ENCODE measurements at places on chromosomes 12 and 14.
A peak's percentile ranks its signal among the peaks of the same experiment; 100 is the strongest.

- peak; percentile 75 for DNase-seq
Observed at GRCh38 chr12:88035271-88035906, 6.2 kb upstream of the C12orf50 start.

DNA sequence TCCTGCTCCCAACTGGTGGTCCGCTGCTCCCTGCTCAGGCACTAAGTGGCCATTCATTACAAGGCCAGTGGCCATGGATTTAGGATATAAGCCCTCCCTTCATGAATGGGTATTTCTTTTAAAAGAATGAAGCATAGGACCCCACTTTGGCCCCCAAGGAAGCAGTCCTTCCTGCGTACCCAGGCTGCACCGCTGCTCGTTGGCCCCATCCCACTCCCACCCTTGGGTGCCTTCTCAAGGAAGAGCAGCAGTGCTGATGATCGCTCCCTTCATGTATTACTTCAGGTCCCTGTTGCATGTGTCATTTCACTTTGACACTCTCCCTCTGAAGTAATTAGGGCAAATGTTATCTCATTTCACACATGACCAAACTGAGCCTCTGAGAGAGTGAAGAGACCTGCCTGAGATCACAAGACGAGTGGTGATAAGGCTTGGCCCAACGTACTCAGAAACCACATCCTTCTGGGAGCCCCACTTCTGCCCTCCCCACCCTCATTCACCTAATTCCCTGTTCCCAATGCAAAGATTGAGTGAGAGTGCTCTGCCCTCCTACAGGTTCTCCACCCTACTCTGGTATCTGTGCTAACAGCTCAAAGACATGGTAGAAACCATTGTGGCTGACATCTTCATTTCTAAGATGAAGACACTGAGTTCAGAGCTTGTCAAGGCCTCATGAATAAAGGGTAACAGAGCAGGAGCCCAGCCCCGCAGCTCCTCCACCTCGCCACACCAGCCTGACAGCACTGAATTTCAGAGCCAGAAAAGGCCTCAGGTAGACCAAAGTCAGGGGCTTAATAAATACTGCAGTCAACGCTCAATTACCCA lies 10.3 kb upstream of the KRT2 start:
- DNase-seq, result no peak

DNA sequence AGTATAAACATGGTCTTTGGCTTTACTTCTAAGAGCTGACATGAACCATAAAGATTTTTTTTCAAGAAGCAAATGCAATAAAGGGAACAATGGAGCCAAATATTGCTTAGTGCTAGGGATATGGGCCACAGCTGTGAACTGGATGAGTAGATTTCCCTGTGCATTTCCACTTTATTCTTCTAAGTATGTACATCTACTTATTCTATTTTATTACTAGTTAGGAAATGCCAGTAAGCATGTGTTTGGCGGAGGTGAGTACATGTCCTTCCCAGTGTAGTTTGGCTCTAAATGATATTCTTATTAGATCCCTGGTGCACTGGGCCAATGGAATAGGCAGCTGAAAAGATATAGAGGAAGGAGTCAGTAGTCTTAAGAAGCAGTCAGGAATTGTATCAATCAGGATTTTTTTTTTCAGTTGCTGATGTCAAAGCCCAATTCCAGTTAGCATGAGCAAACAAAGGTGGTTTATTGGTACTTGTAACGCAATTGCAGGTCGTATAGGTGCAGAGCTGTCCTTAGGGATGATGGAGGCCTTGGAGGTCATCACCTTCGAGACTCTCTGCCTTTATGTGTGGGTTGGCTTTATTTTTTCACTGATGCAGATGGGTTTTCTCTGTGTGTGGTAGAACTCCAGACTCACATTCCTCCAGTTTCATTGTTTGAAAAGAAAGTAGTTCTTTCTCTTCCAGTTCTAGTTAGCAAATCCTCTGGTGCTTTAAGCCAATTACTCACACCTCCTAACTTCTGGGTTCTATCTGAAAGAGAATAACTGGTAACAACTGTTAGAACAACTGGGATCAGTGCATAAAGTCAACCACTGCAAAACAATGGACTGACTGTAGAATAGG lies 139.0 kb upstream of the LRIG3 start:
- no peak for DNase-seq

DNA sequence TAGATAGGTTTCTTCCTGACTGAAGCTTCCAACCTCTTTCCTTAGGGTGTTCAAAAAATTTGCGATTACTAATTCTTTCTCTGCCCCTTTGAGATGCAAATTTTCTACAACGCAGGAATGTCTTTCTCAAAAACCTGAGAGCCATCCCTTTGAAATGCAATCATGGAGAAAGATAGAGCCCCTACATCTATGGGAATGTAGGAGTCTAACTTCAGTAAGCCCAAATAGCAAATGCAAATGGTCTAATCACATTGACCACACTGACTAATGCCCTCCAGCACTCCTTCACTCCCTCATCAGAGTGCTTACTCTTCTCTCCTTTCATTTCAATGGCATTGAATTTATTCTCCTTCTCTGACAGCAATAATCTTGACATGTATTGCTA lies 107.1 kb downstream of the SLC6A15 start:
- DNase-seq, result no peak

DNA sequence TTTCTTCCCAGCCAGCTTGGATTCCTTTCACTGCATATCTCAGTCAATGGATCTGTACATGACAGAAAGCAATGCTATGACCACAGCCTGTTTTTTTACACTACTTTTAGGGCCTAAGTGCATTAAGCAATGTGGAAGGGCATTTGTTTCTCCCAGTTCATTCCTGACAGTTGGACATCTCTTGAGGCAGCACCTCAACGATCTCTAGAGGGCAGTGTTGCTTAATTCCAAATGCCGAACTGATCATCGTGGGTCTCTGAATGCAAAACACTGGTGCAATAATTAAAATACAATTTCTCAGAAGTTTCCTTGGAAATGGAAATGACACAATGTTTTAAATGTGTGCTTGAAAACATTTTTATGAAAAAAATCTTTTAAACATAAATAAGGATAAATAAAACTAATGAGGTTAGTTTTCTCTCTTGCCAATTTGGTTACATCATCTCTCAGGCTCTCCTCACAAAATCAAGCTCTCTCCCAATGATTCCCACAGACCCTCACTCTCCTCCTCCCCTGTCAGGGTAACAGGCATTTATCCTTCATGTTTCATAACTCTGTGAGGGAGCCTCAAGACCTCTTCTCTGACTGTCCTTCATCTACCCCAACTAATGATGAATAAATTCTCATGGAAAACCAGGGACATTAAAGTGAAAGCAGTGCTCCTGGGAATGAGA lies 192.4 kb upstream of the SLC16A7 start:
- no peak for DNase-seq

GRCh38 chr14:81062816-81063215 lies 107.4 kb downstream of the TSHR start:
- no peak for DNase-seq

GRCh38 chr12:48969160-48969771 lies 2.3 kb downstream of the WNT10B start:
- no peak for DNase-seq

GRCh38 chr12:121657305-121658008 lies 12.0 kb downstream of the MORN3 start:
- DNase-seq, result no peak

GRCh38 chr12:19201661-19202060 lies 72.1 kb downstream of the PLEKHA5 start:
- DNase-seq, result no peak

DNA sequence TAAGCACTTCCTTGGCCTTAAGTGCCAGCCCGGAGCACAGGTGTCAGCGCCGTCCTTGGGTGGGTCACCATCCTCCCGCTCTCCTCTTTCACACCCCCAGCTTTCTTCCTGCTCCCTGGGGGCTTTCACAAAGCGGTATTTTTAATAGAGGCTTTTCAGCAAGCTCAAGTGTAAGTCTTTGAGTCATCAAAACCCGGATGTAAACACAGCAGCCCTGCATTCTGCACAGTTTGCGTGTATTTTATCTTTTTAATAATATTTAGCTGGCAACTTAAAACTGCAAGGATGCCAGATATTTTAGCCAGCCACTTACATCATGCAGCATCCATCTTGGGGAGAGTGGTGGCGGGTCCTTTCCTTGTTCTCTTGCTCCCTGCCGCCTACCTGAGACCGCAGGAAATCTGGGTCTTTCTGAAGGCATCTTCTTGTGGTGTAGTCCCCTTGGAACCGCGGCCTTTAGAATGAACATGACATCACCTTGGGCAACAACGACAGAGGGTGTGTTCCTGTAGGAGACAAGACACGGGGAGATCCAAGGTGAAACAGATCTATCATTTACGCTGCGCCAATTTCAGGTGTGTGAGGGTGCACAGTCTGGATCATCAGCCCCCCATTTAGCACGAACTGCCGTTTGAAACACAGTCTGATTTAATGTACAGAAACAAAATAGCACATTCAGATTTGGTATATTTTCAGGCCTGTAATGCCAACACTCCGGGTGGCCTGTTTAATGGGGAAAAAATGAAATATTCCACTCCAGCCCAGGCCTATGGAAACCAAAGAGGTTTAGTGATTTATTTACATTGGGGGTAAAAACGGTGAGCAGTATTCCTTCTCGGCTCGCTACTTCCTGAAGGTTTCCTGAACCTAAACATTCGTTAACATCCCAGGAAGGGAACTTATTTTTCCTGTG lies 12.5 kb upstream of the IRF2BPL start:
- DNase-seq, result no peak

DNA sequence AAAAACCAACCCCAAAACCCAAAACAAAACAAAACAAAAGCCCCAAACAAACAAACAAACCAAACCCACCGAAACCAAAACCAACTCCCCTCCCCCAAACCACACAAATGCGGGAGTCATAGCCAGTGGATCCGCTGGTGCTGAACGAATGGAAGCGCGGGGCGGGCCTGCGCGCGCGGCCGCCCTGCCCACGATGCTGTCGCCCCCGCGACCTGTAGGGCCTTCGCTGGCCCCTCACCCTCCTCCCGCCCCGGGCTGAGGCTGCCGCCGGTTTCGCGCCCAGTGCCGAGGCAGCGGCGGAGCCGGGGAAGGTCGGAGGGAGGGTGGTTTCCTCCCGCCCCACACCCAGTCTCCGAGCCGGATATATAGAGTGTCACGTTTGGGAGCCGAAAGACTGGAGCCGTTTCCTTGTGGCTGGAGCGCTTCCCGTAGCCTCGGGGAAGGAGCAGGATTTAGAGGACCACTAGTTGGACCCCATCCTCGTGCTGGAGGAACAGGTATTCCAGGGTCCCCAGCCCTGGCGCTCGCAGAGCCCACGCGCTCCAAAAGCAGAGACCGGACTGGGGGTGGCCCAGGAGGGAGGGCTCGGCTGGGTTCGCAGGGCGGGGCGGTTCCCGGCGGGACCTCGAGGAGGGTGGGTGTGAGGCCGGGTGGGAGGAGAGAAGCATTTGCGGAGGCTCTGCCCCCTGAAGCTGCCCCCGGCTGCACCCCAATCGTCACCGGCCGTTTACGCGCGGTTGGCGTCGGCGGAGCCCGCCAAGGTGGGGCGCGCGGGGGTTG lies at the start of gene FAR2:
Gene FAR2, plus strand, starts transcription at position 368 of the 780 bp plus-strand sequence. CDS start 121,172 bp downstream, outside the sequence.
- DNase-seq, result peak; percentile 38

GRCh38 chr14:60649875-60650372 lies 647 bp upstream of the SIX1 start:
- DNase-seq, result no peak

- no peak for DNase-seq
Observed at GRCh38 chr14:55832122-55832911, 252.3 kb downstream of the KTN1 start.

- no peak for DNase-seq
Observed at GRCh38 chr14:35221462-35221861, 70.7 kb upstream of the PSMA6 start.

DNA sequence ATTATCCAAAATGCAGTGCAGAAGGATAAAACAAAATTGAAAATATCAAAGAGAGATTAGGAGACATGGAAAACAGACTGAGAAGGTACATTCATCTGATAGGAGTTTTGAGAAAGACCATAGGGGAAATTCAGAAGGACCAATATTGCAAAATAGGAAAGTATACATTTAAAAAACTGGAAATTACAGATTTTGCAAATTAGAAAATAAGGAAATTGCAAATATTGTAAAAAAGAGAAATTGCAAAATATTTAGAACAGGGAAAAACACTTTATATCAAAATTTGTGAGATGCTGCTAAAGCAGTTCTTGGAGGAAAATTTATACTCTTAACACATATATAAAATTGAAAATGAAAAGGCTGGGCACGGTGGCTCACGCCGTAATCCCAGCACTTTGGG lies 192.5 kb downstream of the FBXL14 start:
- DNase-seq, result no peak

DNA sequence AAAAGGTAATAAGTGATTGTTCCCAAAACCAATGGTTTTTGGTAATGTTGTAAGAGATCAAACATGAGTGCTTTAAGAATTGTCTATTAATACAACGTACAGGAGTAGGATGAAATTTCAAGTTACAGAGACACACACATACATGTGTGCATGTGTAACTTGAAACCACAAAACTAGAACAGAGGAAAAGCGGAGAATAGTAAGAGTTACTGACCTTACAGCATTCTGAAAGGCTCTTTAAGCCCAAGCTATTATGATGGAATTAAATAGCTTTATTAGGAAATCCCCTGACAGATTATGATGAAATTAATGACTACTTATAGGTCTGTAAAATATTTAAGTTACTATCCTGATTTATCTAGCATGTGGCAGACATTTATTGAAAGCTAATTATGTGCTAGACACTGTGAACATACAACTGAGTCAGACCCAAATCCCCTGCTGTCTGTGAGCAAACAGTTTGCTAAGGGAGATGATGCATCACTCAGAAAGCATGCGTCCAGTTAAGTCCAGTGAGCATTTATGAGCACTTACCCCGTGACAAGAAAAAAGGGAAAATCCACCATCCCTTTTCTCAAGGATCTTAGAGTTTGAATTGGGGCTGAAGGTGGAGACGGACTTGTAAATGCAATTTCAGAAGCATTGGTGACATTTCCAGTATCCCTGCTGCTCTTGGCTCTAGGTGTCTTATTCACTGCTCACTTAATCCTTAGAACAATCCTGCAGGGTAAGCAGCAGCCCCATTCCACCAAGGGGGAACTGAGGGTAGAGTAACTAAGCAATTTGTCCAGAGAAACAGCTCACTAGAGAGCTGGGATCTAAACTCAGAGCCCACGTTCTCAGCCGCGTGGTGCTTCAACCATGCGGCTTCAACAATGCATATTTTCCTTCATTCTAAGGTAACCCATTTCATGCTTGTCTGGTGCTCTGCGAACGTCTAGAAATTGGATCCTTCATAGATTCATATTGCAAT lies 117.4 kb downstream of the EML1 start:
- no peak for DNase-seq

DNA sequence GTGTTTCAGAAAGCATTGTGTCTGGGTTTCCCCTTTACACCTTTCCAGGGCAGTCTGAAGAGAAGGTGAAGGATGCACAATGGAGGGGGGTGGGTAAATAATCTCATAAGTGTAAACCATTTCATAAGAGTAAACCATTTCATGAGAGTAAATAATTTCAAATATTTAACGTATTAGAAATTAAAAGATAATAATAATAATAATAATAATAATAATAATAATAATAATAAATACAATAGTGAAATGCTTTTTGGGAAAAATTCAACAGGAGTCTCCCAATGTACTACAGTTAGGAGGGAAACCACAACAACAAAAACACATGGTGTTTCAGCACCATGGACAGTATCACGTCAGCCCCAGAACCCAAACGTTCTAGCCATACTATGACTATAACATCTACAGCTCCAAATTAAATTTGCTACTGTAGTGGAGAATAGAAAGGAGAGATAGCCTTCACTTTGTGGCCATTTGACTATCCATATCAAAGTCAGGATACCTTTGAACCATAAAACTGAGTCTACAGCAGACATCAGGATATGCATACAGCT lies 691.8 kb downstream of the BCL11B start:
- no peak for DNase-seq

Measured in stimulated activated CD4-positive, alpha-beta T cell treated with anti-CD3 and anti-CD28 coated beads, TNF-alpha, amount 100 ng/mL, for 4 hours (primary cell).